ENCODE measurements at places on chromosomes 1 and 21.

DNA sequence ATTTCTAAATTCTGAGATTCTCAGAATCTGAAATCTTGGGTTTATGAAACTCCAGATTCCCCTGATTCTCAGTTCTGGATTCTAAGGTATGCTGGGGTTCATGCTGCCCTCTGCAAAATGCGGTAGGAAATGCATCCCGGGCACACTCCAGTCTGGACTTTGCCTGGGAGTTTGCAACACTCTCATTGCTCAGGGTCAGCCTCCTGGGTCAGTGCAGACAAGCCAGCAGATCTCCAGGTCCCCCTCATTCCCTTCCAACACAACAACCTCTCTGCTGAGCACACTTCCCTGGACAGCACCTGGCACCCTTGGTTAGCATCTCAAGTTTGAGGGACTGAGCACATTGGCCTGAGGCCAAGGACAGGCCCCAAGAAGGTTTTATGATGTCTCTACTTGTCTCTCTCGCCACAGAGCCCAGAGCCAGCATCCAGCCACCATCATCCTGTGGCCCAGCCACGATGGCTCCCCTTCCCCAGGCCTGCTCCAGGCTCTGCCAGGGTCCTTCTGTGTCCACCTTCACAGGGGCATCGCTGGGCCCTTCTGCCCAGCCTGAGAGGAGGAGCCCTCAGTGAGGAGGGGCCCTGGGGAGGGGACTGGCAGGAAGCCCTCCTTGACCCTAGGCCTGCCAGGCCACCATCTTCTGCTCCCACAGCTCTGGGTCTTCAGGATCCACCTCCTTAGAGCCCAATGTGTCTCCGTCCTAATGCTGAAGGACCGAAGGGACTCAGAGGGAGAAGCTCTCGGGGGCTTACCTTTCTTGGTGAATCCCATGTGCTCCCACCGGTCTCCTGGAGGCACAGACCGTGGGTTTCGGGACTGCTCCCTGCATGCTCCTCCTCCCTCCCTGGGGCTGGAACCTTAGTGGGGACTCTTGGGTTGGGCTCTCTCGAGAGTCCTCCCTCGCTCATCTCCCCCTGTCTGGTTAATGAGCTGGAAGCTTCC, 550.7 kb downstream of the PTPRU start:
- DNase-seq = no peak

DNA sequence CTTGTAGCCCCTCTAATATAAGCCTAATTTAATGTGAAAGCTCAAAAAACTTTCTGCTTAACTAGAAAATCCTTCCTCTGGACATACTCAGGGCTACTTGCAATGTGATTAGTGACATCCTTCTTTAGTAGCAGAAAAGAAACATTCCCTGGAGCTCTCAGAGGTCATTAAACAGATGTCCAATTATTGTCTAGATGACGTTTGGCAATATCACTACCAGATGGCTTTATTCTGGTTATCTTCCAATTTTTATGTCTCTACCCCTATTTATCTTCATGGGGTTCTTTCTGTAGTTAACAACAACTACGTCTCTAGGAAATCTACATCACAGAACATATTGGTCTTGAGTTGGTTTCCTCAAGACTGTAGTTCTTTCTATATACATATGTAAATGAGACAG, 44.2 kb downstream of the CTH start:
- no peak for DNase-seq

DNA sequence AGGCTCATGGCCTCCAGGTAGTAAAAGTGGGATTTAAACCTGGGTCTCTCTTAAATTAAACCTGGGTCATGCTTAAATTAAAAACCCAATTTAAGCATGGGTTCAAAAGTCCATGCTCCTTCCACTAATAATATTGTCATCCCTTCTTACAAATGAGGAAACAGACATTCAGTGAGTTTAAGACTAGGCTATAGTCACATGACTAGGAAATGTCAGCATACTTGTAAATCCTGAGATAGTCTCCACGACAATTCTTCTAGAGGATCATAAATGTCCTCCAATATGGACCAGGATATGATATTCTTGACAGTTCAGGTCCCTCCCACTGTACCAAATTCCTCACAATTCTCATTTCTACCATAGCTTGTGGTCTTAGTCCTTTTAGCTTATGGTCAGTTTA, 10.5 kb upstream of the IGFN1 start:
- no peak for DNase-seq

DNA sequence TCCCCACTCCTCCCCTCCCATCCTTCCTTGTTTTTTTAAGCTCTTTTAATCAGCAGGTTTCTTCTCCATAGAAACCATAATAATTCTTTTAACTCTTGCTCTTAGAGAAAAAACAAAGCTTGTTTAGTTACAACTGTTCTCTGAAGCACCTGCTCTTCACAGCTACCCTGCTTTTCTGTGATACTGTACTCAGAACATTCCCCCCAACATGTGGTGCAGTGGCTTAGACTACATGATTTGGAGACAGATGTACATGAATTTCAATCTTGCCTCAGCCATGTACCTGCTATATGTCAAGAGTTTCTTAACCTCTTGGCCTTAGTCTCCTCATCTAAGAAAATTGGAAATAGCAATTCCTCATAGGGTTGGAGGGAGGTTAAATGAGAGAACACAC, 33.5 kb downstream of the LAMC2 start:
- no peak for DNase-seq

DNA sequence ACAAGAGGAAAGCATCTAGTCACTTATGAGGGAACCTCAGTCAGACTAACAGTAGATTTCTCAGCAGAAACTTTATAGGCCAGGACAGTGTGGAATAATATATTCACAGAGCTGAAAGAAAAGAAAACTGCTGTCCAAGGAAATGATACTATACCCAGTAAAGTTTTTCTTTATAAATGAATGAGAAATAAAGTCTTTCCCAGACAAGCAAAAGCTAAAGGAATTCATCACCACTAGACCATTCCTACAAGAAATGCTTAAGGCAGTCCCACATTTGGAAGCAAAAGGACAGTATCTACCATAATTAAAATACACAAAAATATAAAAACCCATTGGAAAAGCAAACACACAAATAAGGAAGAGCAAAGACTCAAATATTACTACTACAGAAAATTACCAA, 59.9 kb downstream of the PSMG1 start:
- no peak for DNase-seq

- peak; percentile 17 for DNase-seq
These were observed 646 bp downstream of the MAPKAPK2 start for GRCh38 chr1:206685334-206685768.

- DNase-seq = no peak
These were observed 46.9 kb downstream of the PTP4A2 start for GRCh38 chr1:31891280-31891679.

DNA sequence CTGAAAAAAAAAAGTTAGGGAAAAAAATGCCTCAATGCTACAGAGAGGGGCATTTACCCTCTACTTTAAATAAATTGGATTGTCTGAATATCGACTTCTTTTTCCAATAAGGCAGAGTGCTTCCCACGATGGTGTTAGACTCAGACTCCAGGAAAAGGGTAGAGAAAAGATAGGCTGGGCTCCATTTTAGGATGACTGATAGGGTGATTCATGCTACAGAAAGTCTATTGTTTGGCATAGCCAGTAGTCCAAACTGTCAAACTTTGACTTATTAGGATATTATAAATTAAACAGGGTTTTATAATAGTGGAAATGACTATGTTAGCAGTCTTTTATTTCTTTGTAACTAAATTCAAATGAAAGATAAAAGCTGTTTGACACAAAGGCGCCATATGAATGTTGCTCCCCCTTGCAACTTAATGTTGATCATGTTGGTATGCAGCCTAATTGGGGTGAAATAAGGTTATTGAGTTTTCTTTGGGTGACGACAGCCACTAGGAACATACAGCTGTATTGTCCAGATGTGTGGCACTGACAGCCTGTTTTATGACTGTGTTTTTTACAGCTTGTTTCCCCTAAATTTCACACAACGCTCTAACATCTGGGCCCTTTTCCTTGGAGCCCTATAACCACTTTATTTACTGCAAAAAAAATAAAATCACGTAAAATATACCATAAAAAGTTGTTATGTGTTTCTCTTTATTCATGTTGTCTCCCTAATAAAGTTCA, 69.3 kb downstream of the SPAG17 start:
- no peak for DNase-seq

- no peak for DNase-seq
These were observed 103.3 kb upstream of the FGGY start for GRCh38 chr1:59193443-59194093.

- no peak for DNase-seq
These were observed 140.5 kb downstream of the TIAM1 start for GRCh38 chr21:31203431-31204054.

- DNase-seq = no peak
These were observed 3.2 kb downstream of the NR0B2 start for GRCh38 chr1:26910343-26911160.

- DNase-seq = no peak
These were observed 46.7 kb upstream of the OSBPL9 start for GRCh38 chr1:51570063-51570710.

GRCh38 chr1:915295-916172, 8.2 kb upstream of the SAMD11 start:
- no peak for DNase-seq

DNA sequence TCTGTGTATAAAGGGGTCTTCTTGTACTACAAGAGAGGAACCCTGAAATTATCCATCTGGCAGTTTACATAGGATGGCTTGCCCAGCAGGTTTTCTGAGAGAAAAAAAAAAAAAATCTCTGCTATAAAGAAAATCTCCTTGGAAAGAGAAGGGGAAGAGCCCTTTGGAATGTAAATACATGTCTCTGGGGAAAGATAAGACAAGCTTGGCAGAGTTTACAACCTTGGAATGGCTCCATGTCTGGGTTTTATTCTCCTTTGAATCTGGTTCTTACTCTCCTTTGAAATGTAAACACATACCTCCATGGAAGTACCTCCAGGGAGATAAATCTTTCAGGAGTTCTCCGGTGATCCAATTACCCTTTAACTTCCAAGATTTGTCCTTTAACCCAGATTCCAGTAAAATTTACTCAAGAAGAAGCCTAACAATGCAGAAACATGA, 45.1 kb upstream of the DNAH14 start:
- no peak for DNase-seq

- no peak for DNase-seq
These were observed 133.2 kb upstream of the COL6A1 start for GRCh38 chr21:45848331-45848730.

DNA sequence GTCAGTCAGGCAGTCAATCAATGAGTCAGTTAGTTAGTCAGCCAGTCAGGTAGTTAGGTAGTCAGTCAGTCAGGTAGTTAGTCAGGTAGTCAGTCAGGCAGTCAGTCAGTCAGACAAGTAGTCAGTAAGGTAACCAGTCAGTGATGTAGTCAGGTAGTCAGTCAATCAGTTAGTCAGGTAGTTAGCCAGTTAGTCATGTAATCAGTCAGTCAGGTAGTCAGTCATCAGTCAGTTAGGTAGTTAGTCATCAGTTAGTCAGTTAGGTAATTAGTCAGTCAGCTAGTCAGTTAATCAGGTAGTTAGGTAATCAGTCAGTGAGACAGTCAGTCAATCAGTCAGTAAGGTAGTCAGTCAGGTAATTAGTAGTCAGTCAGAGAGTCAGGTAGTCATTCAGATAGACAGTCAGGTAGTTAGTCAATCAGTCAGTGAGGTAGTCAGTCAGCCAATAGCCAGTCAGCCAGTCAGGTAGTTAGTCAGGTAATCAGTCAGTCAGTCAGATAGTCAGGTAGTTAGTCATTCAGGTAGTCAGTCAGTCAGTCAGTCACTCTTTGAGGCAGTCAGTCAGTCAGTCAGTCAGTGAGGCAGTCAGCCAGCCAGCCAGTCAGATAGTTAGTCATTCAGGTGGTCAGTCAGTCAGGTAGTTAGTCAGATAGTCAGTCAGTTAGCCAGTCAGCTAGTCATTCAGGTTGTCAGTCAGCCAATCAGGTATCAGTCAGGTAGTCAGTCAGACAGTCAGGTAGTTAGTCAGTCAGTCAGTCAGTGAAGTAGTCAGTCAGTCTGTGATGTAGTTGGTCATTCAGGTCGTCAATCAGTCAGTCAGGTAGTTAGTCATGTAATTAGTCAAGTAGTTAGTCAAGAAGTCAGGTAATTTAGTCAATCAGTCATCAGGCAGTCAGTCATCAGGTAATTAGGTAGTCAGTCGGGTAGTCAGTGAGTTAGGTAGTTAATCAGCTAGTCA, 15.3 kb downstream of the KRTAP10-1 start:
- DNase-seq = no peak
